Right lobe of liver (tissue), 6 donors: ENCODE measurements at places on chromosomes 2 and 18.

DNA sequence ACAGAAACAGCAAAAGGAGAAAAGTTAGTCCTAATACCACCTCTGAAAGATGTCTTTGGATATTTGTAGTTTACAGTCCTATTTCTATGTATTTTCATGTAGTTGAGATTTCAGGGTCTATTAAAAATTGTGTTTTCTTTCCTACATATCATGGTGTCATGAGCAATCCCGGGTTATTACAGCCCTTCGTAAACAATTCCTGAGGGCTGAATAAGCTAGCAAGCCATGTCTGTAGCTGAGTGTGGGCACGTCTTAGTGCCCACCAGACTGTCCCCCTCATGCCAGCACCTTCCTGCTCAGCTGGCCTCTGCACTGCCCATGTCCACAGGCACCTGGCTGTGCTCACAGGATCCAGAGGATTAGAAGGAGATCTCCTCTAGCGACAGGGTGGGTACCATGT lies 60.6 kb downstream of the CTIF start:
- no peak for DNase-seq

GRCh38 chr2:54308186-54308585 lies 52.2 kb upstream of the TSPYL6 start:
- no peak for DNase-seq

GRCh38 chr18:46072376-46072867 lies 362 bp upstream of the PSTPIP2 start:
- DNase-seq: no peak

DNA sequence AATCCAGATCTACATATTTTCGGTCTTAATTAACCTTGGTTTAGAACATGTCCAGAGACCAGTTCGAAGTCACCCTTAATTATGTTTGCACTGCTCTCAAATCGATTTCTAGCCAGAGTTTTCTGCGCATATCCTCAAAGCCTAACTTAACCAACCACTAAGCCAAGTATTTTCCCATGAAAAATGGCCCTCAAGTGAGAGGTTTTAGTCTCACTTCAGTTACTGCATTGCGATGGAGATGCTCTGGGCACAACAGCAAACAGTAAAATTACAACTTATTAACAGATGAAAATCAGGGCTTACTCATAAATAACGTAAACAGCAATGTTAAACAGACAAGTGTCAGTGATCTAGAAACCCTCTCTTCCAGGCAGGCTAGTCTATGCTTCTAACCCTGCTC lies 4.5 kb downstream of the RTN4 start:
- no peak for DNase-seq

- no peak for DNase-seq
Observed at GRCh38 chr2:6564326-6564725, 301.4 kb downstream of the CMPK2 start.

DNA sequence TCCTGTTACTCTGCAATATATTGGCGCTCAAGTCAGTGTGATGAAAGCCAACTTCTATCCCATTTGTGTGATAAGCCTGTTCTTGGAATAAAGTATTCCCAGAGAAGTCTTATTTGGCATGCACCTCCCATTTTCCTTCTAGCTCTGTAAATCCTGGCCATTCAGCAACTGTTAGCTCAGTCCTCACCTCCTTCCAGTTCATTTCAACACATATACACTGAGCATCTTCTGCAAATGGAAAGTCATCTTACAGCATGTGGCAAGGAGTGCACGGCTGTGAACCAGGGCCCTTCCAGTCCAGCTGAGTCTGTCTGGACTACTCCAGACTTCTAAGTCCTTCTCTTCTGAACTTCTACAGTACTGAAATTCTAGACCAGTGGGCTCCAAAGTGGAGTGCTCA lies 53.1 kb downstream of the SPATS2L start:
- no peak for DNase-seq
